ENCODE measurements at places on chromosomes 13 and 19.

DNA sequence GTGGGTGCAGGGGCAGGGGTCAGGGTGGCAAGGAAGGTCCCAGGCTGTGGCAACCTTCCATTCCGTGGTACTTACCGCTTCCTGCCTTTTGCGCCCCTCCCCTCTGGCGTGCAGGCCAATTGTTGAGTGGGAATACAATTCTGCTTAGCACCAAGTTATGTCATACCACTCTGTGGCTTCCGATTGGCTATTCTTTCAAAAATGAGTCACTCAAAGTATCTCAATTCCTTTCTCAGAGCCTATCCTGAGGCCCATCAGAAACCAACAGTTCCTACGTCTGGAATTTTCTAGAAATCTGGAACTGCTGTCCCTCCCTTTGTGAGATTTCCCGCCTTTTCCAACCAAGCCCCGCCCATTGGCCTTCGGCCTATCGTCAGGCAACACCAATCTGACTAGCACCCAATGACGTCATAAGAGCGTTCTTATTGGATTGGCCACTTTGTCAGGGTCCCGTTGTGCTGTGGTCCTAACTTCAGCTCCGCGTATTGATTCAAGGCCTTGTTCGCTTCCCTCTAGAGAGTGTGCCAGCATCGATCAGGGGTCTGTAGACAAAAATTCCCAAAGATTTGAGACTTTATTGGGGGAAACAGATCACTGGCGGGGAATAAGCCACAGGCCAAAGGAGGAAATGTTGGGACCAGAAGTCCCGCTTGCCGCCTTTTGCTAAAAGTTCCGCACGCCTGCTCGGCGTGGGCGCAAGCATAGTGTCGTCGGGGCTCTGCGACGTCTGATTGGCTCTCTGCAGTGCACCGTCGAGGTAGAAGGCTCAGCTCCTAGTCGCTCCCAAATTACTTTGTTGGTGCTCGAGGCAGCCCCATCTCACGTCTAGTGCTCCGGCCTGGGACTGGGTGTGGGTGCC lies 11.7 kb downstream of the NTN5 start:
- peak; percentile 79 for DNase-seq

GRCh38 chr19:35031072-35031881 lies 1.0 kb downstream of the SCN1B start:
- DNase-seq, result no peak

- no peak for DNase-seq
Measured at GRCh38 chr13:112469071-112469745, 93.1 kb downstream of the SPACA7 start.

DNA sequence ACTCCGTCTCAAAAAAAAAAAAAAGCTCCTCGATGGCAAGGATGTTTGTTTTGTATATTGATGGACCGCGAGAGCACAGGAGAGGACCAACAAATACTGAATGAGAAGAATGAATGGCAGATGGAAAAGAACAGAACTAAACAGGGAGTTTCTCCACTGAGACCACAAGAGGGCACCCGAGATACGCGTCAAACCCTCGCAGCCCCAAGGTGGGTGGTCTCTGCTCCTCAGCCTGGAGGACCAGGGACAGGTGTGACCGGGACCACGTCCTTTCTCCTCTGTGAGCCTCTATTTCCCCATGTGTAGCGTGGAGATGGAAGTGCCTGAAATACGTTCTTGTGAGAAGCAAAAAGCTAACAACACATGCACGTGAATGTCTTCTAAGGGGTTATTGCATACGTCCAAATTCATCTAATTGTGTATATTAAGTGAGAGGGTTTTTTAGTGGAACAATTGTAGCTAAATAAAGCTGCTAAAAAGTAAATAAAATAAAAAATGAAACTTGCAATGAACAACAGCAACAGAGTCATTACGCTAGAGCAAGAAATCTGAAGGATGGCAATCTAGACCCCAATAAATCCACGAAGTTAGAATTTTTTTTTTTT lies 8.3 kb upstream of the CDC42EP5 start:
- DNase-seq, result peak; percentile 23

DNA sequence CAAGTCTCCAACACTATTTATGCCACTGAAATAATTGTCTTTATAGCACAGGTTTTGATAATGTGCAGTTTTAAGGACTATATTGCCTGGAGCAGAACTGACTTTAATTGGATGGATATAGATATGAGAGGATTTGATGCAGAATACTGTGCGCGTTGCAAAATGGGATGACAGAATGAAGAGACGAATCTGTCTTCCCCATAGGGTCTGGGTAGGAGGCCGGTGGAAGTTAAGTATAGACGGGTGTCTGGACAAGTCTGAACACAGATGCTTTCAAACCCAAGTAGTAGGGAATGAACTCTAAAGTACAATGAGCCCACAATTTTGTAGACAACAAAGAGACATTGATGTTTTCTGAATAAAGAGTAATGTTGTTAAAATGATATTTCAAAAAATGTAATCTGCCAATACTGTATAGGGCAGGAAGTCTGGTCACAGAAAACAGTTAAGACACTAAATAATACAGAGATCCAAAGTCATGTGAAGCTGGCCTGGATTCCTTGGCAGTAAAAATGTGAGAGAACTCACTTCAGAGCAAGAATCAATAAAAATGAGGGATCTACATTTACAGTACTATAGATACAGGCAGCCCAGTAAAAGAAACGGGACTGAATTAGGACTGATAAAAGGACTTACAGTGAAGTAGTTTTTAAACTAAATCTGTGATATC lies 125.5 kb downstream of the ENOX1 start:
- no peak for DNase-seq

GRCh38 chr19:4380254-4380727 lies 20.1 kb downstream of the SH3GL1 start:
- DNase-seq, result no peak

DNA sequence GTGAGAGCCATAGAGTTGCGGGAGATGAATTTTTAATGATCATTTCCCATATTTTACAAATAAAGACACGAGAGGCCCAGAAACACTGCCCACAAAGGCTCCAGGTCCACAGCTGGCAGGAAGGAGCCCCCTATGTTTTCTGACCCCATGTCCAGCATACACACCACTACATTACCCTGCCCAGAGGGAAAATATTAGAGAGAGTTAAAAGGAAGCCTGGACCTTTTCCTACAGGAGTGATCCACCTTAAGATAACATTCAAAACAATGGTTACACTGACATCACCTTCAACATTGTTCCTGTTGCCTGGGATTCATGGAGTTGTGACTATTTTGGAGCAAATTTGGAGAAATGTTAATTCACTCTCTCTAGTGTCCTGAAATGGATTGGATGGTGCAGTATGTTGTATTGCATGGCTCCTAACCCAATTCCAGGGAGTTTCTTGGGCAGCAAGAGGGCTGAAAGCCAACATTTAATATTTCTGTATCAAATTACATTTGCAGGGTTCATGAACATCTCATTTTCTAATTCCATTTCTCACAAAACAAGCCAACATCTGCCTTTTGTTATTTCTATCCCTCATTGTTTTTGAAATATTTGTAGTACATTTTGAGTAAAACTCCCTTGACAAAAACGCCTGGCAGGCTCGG lies 172.5 kb downstream of the DLEU7 start:
- no peak for DNase-seq

DNA sequence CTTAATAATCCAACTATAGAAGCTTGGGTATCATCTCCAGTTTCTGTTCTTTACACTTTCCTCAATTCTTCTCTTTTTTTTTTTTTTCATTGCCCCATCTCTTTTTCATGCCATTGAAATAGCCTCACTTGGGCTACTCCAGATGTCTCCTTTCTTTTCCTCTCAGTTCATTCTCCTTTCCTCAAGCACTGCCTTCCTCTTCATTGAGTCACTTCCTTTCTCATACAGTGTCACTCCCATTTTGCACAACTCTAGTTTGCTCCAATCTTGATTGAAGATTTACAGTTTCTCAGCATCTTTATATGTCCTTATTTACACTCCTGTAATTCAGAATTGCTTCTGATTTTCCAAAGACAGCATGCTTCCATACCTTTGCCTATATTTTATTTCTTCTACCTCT lies 61.3 kb downstream of the IPO5 start:
- peak; percentile 42 for DNase-seq

GRCh38 chr13:22223411-22223810 lies 552.5 kb downstream of the FGF9 start:
- no peak for DNase-seq

- no peak for DNase-seq
Measured at GRCh38 chr13:104286566-104287290, 1220.5 kb upstream of the SLC10A2 start.

GRCh38 chr13:112892426-112893206 lies 76.4 kb upstream of the MCF2L start:
- DNase-seq, result no peak

DNA sequence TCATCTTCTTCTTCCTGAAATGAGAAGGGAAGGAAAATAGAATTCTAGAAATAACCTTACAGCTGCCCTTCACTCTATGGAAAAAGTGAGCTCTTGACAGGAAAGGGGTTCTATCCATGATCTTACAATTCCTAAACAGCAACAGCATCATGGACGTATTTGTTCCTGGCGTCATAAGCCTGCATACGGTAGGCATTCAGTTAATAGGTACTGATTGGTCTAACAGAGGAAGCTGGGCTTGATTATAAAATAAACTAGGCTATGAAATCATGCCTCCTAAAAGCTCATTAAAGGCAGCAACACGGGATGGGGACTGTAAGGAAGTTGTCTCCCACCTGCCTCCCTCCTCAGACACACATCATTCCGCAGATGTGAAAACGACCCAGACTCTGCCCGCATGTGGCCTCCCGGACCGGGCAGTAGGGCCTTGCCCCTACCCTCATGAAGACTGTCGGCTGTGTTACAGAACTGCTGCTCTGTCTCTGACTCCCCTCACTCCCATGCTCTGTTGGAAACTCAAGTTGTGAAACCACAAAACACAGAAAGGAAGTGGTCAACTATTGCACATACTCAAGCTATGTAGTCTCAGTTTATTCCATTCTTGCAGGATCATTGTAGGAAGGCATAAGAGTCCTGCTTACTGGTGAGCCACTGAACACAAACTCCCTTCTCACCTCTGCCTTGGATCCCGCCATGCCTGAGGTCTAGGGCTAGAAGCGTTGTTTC lies 129.8 kb downstream of the DLEU7 start:
- DNase-seq, result peak; percentile 87

- no peak for DNase-seq
Measured at GRCh38 chr13:28958018-28958417, 137.9 kb downstream of the MTUS2 start.

- DNase-seq, result peak; percentile 8
Measured at GRCh38 chr19:29858000-29858596, 46.3 kb downstream of the CCNE1 start.

DNA sequence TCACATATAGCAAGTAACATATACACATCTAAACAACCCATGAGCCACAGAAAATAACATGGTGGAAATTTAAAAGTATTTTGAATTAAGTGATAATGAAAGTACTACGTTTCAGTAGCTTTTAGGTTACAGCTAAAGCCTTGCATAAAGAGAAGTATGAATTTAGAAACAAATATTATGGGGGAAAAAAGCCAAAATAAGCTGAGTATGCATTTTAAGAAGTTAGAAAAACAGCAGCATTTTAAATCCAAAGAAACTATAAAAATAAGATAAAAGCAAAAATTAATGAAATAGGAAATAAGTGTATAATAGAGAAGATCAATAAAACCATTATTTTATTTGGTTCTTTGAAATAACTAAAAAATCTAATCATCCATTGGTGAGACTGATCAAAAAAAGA lies 89.8 kb upstream of the ARHGEF7 start:
- no peak for DNase-seq

DNA sequence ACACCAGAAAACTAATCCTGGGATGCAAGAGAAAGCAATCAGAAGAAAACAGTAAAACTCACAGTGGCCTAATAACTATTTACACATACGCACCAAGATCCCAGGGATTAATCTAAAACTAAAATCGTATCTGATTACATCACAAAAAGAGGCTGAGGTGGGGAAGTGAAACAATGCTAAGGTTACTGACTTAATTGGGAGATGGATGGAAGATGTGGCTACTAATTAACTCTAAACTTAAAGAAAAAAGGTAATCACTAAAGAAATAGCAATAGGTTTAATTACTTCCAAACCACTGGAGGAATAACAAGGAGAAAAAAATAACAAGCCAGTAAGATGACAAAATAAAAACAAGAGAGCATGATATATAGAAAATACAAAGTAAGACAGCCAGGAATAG lies 50.4 kb downstream of the NUFIP1 start:
- no peak for DNase-seq

- DNase-seq, result peak; percentile 26
Measured at GRCh38 chr13:104984296-104984818, 1551.1 kb downstream of the EFNB2 start.

- DNase-seq, result no peak
Measured at GRCh38 chr19:41587101-41587837, 11.3 kb downstream of the CEACAM21 start.

- no peak for DNase-seq
Measured at GRCh38 chr19:33202546-33203507, 8.7 kb downstream of the LRP3 start.

DNA sequence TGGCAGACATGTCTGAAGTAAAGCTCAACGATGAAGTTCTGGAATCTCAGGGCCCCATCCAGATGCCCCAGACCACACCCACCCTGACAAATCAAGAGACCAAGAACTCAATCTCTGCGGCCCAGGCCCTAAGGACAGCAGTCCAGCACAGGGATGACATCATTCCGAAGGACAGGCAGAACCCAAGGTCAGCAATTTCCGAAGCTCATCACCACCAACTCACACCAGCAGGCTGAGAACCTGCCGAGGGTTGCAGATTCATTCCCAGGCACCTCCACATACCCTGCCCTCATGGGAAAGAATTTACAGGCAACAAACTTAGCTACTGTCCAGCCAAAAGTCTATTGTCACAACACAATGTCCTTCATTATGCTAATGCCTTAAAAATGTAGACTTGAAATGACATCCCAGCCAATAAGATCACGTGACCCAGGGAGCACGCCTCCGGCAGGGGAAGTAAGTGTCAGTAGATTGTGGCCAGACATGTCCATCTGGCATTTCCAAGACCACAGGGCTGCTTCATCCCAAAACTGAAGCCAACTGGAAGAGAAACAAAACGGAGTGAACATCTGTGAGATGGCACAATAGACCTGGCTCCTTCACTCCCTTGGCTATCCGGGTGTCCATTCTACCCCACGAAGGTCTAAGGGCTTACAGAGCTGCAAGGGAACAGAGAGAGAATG lies 98.8 kb downstream of the CRYL1 start:
- DNase-seq, result no peak

DNA sequence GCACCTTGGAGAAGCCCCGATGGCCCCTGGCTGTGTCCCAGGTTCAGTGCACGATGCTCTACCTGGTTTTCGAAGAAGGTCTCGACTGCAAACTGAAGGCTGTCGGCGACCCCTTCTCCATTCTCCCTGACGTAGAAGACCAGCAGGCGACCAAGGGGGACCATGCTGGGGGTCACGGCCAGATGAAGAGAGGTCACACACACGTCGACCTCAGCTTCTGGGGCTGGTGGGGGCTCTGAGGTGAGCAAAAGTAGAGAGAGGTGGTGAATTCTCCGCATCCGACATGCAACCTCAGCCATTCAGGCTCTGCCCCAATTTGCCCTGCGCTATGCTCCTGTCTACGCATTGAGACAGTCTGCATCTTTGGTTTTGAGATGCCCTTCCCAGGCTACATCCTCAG lies 49.3 kb downstream of the CPAMD8 start:
- DNase-seq, result no peak

Data from NCI-H226 (cell line).